Fibroblast of gingiva (primary cell): ENCODE measurements at places on chromosomes 6 and 20.

- no peak for DNase-seq
Measured at GRCh38 chr20:2658414-2659354, 5.3 kb downstream of the IDH3B start.

- DNase-seq = peak; percentile 20
Measured at GRCh38 chr20:2942439-2942838, 69.2 kb downstream of the PTPRA start.

GRCh38 chr20:61956396-61957342 is 109.0 kb downstream of the TAF4 start:
- no peak for DNase-seq

GRCh38 chr6:7541175-7542064 is at the start of gene DSP:
Gene DSP (plus strand): TSS chr6:7541671. CDS start chr6:7541916, 245 bp downstream.
- DNase-seq = no peak

DNA sequence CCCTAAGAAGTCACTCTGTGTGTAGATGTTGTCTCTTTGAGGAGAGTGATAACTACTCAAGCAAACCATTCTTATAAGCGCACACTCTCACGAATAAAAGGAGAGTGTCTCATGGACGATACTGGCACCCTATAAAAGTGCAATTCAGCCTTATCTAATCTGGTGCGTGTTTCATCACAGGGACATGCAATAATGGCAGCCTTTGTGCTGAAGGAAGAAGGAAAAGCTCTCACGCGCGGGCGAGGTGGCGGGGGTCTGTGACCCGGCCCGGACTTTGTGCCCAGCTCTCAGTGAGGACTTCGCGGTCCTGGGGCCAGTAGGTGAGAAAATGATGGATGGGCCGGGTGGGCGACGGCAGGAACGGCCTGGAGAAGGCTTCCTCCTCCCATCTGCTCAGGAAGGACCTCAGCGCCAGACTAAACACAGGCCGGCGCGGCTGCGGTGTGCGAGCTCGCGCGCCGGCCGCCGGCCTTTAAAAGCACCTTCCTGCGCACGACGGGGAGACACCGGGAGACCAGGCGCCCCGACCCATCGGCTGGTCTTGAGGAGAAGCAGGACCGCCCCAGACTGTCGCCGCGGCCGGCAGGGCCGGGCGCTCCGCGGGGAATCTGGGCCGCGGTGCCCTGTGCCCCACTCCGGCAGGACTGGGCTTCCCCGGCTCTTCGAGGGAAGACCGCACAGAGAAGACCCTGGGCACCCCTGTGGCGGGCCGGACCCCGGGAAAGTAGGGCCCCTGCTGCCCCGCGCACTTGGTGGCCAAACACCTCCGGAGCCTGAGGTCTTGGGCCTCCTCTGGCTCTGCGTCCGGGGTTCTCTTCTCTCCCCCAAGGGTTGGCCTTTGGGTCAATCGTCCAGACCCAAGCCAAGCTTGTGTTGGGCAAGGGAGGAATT is 8.3 kb upstream of the FOXC1 start:
- no peak for DNase-seq

- DNase-seq = peak; percentile 50
Measured at GRCh38 chr20:59006864-59007664, at the start of gene CTSZ. Gene CTSZ (minus strand): TSS chr20:59007254. CDS start chr20:59007128, 126 bp downstream.

GRCh38 chr6:80872199-80872950 is 765.9 kb downstream of the BCKDHB start:
- DNase-seq = peak; percentile 36

GRCh38 chr6:36413489-36414480 is 26.3 kb upstream of the ETV7 start:
- DNase-seq = no peak

- DNase-seq = no peak
Measured at GRCh38 chr6:169225131-169225576, 28.5 kb downstream of the THBS2 start.

DNA sequence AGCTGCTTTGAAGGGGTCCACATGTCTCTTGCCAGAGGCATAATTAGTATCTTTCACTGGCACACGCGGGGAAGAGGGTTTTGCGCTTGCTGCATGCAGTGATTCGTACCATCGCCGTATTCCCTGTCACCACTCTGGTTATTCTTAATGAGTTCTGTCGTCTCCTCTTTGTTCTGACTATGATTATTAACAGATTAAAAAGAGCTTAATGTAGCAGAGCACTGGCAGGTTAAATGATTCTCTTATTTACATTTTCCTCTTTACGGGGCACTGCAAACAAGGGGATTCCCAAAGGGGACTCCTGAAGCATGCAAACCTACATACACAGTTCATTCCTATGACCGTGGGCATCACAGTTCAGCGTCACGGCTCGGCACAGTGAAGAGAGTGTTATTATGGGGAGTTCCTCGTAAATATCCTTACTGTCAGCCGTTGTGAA is 204.8 kb downstream of the DTNBP1 start:
- DNase-seq = no peak
